ENCODE measurements at places on chromosomes 4 and X.

DNA sequence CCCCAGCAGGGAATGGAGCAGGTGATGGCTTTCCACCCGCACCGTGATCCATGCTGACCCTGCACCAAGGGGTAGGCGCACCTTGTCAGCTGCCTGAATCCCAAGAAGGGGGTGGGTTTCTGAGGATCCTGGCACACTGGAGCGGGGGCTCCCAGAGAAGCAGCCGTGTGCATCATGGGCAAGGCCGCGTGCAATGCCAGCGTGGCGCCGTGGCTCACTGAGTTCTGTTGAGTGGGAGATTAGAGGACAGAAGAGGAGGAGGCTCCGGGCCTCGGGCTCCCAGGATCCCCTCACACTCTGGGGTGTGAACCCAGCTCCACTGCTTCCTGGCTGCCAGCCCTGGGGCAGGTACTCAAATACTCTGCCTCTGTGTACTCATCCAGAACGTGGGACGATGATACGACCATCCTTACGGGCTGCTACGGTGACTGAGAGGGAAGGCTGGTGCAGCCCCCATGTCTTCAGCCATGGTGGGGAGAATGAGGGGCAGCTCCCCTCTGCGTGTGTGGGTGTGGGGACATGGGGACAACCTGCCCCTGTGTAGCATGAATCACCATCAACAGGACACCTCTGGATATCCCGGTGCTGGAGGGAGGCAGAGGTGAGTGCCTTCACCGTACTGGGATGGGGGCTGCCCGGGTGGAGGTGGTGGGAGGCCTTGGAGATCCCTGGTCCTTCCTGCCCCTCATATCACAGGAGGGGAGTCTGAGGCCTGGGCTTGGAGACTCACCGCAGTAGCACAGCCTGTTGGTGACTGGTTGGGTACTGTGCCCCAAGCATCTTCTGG, 52.6 kb downstream of the CPZ start:
- H3K27ac ChIP-seq: no peak overlapping the region
- no peaks in the 10 kb centered on the region for H3K4me1 ChIP-seq
- no peaks in the 10 kb centered on the region for H3K36me3 ChIP-seq
- H3K27me3 ChIP-seq: peaks cover 50% of the 10 kb centered on the region
- no peak for DNase-seq

GRCh38 chr4:126465341-126465740, 1150.6 kb downstream of the FAT4 start:
- no peak overlapping the region for H3K27ac ChIP-seq
- no peak for DNase-seq

- no peaks in the 10 kb centered on the region for H3K4me1 ChIP-seq
- H3K27me3 ChIP-seq: no peaks in the 10 kb centered on the region
- no peak for DNase-seq
Measured at GRCh38 chr4:68460085-68460484, 12.8 kb downstream of the TMPRSS11E start.

DNA sequence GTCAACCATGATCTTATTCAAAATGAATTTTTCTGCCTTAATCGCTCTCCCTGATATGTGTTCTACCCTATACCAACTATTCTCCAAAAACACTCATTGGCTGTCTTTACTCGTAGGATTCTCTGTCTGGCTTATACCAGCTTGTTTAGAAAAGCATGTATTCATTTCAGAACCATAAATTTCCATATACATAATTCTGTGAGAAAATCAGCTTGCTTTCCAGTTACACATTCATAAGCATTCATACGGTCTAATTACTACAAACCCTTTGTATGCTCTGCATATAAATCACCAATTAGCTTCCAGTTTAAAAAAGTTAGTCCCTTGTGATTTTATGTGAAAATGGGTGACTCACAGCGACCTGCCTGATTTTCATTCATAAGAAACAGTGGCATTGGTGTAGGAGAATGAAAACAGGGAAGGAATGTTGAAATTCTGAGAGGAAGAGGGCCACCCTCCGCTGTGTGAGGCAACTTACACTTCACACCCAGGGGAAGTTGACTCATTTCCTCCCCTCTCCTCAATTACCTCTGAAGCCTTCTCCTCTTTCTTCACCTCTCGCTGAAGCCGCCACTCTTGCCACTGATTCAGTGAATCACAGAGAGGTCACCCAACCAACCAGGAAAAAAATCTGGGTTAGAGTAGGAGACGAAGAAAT, 63.3 kb downstream of the MEPE start:
- H3K27me3 ChIP-seq: peaks cover 7% of the 10 kb centered on the region
- H3K27ac ChIP-seq: no peak overlapping the region
- H3K36me3 ChIP-seq: no peaks in the 10 kb centered on the region
- no peak overlapping the region for H3K4me3 ChIP-seq
- peak; percentile 7 for DNase-seq
- H3K4me1 ChIP-seq: no peaks in the 10 kb centered on the region

- peaks cover 19% of the 10 kb centered on the region for H3K36me3 ChIP-seq
- H3K4me1 ChIP-seq: no peaks in the 10 kb centered on the region
- no peak for DNase-seq
- no peak overlapping the region for H3K27ac ChIP-seq
Measured at GRCh38 chr4:186255122-186255521, 10.9 kb upstream of the F11 start.

DNA sequence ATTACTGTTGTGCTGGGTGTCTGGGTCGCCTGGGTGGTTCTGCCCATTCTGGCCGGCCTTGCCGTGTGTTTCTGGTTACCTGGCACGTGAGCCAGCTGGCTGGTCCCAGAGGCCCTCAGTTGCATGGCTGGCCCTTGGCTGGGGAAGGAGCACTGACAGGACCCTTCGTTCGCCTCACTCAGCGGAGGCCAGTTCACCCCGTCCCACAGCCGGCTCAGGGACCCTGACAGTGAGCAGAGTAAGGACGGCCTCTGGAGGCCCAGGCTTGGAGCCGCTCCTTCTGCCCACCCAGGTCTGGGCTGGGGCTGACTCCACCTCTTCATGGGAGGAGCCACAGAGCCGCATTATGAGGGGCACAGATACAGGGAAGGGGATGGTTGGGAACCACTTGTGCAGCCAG, 20.3 kb upstream of the HGFAC start:
- no peak overlapping the region for H3K27ac ChIP-seq
- DNase-seq: no peak
- H3K27me3 ChIP-seq: no peaks in the 10 kb centered on the region

DNA sequence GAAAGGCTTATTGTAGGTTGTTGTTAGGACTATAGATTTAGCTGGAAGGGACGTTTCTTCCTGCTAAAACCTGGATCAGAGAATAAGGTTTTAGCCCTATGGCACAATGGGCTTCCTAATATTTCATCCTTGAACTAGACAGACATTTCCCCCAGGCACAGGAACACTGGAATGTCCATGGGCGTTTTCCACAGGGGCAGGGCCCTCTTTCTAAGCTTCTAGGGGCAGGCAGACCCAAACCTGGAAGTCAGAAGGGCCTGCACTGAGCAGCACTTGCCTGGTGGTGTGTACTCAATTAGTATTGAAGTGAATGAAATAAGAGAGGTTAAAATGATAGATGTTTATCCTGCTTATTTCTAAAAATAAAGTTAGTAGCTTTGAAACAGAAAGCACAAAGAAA, 41.1 kb downstream of the CASP6 start:
- peaks cover 8% of the 10 kb centered on the region for H3K4me1 ChIP-seq
- H3K4me3 ChIP-seq: no peak overlapping the region
- DNase-seq: no peak
- H3K27me3 ChIP-seq: no peaks in the 10 kb centered on the region
- no peak overlapping the region for H3K27ac ChIP-seq

DNA sequence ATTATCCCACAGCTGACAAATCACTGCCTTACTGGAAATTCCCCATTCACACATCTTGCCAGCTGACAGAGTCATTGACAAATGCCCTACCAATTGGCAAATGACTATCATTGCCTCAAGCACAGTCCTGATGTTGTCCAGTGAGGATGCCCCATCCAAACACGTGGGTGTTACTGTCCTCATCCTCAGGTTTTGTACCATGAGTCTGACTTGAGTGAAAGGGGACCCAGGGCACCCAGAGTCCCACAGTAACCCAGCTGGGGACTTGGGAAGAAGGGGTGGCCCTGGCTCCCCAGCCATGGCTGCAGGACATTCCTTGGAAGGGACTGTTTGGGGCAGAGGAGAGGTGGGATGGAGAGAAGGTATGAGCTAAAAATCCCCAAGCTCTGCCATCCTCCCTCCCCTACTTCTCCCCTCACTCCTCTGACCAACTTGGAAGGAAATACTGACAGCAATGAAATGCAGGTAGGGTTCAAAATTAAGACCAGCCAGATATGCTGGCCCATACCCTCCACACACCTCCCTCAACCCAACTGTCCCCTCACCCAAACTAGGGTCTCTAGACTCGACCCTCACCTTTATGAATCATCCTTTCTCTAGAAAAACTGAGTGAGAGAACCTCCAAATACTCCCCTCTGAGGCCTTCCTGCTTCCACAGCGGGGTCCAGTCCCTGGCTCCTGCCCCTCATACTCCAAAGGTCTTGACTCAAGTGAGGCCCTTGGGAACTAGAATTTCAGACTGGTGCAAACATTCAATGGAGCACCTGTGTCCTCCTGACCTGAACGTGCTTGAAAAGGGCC, 5.1 kb downstream of the TIMP1 start:
- peaks cover 8% of the 10 kb centered on the region for H3K36me3 ChIP-seq
- no peak for DNase-seq
- no peaks in the 10 kb centered on the region for H3K27me3 ChIP-seq
- no peak overlapping the region for H3K27ac ChIP-seq
- H3K4me1 ChIP-seq: no peaks in the 10 kb centered on the region
- no peak overlapping the region for H3K4me3 ChIP-seq

GRCh38 chr4:163200727-163201349, 34.1 kb upstream of the NAF1 start:
- no peak for DNase-seq
- no peaks in the 10 kb centered on the region for H3K36me3 ChIP-seq
- H3K27me3 ChIP-seq: no peaks in the 10 kb centered on the region
- no peak overlapping the region for H3K4me3 ChIP-seq

Measured in stomach (tissue), 19 donors.